NCI-H446 (cell line): ENCODE measurements at places on chromosomes 5 and 9.
A peak's percentile ranks its signal among the peaks of the same experiment; 100 is the strongest.

DNA sequence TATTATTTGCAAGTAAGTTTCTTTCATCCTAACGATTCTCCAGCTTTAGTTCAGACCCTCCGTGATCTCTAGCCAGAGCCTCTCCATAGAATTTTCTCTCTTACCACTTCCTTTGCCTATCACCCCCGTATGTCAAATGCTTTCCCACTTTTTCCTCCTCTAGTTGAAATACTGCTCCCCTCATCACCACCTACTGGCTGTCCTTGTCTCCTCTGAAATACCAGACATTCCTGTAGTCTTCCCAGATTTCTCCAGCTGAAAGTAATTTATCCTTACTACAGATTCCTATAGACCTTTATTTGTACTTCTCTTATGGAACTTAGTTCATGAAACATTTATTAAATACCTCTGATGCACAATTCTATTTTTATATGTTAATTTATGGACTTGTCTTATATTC, 36.0 kb upstream of the GLIPR2 start:
- no peak for DNase-seq

DNA sequence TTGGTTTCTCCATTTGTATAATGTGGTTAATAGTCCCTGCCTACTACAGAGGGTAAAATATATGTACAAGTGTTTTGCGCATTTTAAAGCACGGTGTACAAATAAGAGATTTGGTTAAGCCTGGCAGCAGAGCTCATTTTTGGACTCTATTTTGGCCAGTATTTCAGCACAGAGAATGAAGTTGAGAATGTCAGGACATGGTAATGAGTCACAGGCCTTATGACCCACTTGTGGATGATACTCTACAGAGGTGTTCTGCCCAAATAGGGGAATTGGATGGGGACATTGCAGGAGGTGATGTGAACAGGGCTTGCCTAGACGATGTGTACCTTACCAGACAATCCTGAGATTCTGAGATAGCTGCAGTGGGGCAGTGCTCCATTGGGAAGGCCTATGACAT, 50.6 kb downstream of the MELK start:
- DNase-seq, result no peak

DNA sequence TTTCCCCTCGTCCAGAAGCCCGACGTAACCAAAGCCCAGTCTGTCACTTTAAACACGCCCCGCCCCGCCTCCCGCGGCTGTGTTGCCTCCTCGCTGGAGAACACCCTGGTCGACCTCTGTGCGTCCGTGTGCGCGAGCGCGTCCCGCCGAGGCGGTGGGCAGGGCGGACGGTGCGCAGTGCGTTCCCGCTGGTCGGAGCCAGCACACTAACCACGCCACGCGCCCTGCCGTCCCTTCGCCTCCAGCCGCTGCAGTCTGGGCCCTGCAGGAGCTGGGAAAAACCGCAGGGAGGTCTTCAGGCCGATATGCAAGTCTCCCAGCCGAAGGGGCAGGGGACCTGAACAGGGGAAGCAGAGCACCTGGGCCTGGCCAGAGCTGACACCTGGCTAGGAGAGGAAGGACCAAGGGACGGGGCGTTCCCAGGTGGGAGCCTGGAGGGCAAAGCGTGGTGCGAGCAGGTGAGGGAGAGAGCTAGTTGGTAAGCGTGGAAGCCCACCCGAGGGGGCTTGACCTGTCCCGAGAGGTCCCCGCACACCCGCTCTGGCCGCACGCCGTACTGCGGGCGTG, 1.3 kb upstream of the PHPT1 start:
- no peak for DNase-seq

GRCh38 chr9:97981846-97982682, 1.1 kb upstream of the ANP32B start:
- peak; percentile 7 for DNase-seq

- DNase-seq, result no peak
Observed at GRCh38 chr9:113927277-113927676, 51.2 kb downstream of the ZNF618 start.

DNA sequence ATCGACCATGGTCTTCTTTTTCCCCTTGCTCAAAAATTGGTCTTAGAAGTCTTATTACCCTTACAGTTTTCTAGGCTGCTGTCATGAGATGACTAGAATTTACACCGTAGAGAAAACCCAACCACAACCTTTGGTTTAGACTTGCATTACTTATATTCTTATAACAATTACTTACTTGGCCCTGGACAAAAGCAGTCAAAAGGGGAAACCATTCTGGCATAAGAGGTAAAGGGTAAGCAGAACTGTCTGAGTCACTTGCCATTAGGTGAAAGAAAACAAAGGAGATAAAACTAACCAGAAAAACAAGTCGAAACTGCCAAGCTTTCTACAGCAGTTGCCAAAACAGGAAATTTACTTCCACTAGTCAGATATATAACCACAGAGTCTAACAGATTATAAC, 17.9 kb downstream of the TMEM245 start:
- peak; percentile 12 for DNase-seq

- DNase-seq, result no peak
Observed at GRCh38 chr9:105452185-105452584, 4.4 kb downstream of the FSD1L start.

- DNase-seq, result no peak
Observed at GRCh38 chr9:85909390-85909789, 31.6 kb upstream of the NAA35 start.

GRCh38 chr5:7927466-7928375, 58.8 kb downstream of the MTRR start:
- DNase-seq, result peak; percentile 68

GRCh38 chr5:1122511-1123294, 10.8 kb upstream of the SLC12A7 start:
- no peak for DNase-seq

- no peak for DNase-seq
Observed at GRCh38 chr5:66174338-66174737, 30.2 kb downstream of the SREK1 start.

DNA sequence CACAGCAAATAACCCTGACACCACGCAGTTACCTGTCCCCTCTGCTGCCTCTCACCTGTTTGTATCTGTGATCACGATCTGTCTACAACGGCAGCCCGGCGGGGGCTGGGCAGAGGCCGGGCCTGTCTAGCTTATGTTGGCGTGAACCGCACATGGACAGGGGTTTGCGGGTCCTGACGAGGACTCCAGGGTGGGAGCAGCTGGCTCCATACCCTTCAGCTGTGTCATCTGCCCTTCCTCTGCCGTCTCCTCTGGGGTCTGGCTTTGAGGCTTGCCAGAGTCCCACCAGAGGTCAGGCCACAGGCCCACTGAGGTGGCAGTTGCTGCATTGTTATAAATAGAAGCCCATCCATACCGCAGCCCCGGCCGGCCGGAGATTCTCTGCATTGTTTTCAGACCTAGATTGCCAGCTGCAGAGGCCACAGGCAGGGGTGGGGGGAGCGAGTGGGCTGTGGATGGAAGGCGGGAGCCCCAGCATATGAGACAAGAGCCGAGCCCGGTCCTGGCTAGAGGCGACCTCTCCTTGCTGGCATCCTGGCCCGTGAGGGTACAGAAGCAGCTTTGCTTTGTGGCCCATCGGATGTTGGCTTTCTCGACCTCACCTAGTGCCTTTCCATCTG, 37.8 kb downstream of the FAM78A start:
- no peak for DNase-seq

GRCh38 chr9:20997503-20998076, 33.9 kb downstream of the HACD4 start:
- no peak for DNase-seq

GRCh38 chr5:137833463-137833862, 34.2 kb upstream of the MYOT start:
- DNase-seq, result no peak

DNA sequence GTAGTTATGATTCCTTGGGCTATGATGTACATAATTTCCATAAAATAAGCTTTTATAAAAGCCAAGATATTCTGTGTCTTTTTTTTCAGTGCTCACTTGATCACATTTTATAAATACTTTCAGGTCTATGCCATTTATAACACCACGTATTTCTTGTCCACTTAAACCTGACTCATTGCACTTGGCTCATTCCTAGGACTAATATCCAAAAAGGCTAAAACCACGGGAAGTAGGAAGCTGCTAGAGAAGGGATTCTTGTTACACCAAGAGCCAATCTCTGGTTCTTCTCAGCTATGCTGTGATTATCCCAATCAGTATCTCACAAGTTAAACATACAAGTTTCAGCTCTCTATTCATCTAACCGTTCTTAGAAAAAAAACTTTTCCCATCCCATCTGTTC, 80.4 kb upstream of the CDH6 start:
- peak; percentile 27 for DNase-seq

DNA sequence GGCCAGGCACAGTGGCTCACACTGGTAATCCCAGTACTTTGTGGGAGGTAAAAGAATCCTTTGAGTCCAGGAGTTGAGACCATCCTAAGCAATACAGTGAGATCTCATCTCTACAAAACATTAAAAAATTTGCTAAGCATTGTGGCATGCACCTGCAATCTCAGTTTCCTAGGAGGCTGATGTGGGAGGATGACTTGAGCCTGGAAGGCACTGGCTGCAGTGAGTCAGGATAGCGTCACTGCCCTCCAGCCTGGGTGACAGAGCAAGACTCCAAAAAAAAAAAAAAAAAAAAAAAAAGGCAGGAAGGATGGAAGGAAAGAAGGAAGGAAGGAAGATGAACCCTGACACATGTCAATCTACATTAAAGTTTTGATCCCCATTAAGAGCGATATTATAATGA, 1452.2 kb upstream of the ACO1 start:
- DNase-seq, result no peak

- no peak for DNase-seq
Observed at GRCh38 chr9:137744632-137745183, 125.9 kb downstream of the EHMT1 start.

- no peak for DNase-seq
Observed at GRCh38 chr5:135557076-135557838, 21.5 kb upstream of the NEUROG1 start.

- DNase-seq, result no peak
Observed at GRCh38 chr9:107261106-107261505, 22.0 kb upstream of the RAD23B start.

DNA sequence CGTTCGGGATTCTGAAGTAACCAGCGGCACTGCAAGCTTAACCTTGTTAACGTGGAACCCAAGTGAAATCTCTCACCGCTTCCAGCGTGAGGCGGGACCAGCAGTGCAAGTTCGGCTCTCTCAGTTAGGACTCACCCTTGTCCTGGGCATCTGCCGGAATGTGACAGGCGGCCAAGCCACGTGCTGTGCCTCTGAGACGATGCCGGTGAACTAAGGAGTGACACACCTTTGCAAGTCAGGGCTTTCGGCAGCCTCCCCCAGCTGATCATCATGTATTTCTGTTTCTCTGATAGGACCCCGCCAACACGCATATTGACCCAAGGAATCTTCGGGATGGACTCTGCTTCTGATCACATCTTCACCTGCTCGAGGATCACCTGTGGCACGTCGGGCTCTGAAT, 415.0 kb upstream of the IRX1 start:
- DNase-seq, result no peak

- no peak for DNase-seq
Observed at GRCh38 chr5:39371367-39371635, 7.0 kb upstream of the C9 start.
